ENCODE measurements at places on chromosomes 13 and 19.

GRCh38 chr19:2261438-2262172 lies 5.4 kb upstream of the JSRP1 start:
- DNase-seq: no peak

GRCh38 chr13:46530084-46530935 lies 22.7 kb upstream of the LRCH1 start:
- DNase-seq: no peak

GRCh38 chr13:28621449-28621848 lies 37.5 kb upstream of the POMP start:
- DNase-seq: no peak

DNA sequence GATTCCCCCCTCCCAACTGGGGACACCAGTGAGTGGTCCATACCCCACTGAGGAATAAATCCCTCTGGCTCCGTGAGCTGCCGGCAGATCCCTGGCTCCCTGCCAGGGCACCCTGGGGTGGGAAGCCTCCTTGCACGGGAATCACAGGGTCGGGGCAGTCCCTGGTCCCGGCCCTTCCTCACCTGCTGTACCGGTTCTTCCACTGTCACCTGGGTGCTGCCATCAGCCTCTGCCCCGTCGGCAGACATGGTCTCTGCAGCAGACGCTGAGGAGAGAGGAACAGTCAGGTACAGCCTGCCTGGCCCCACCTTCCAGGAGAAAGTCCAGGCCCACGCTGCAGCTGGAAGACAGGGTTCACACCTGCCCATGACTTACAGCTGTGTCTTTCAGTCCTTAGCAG lies 6.3 kb downstream of the PLIN3 start:
- no peak for DNase-seq

GRCh38 chr13:74210693-74211393 lies 76.6 kb upstream of the KLF12 start:
- DNase-seq: no peak

DNA sequence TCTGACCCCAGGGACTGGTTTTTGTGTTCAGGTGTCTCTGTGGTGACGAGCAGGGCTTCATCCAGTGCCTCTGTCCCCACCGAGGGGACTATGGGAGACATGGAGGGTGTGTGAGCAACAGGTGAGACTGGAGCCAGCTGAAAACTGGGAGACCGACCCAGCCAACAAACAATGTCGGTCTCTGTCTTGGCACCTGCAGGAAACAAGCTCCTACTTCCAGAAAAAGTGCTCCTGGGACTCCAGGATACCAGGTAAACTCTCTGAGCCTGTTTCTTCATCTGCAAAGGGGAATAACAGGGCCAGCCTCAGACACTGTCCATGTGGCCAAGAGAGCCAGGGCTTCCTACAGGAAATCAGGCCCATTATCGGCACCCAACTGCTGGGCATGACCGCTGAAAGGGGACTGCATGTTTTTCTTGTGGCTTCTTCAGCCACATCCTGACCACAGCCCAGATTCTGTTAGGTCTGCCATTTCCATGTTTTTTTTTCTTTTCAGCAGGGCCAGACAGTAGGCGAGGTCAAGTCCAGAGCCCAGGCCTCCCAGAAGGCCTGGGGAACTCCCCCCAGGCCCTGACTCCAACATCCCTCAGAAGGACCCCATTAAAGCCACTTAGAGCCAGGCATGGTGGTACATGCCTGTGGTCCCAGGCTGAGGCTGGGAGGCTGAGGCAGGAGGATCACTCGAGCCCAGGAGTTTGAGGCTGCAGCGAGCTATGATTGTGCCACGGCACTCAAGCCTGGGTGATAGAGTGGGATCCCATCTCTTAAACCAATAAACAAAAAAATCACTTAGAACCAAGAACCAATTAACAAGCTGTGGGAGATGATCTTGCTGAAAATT lies 836 bp upstream of the BST2 start:
- DNase-seq: no peak

- no peak for DNase-seq
Measured at GRCh38 chr13:47017476-47017875, 120.6 kb upstream of the HTR2A start.

DNA sequence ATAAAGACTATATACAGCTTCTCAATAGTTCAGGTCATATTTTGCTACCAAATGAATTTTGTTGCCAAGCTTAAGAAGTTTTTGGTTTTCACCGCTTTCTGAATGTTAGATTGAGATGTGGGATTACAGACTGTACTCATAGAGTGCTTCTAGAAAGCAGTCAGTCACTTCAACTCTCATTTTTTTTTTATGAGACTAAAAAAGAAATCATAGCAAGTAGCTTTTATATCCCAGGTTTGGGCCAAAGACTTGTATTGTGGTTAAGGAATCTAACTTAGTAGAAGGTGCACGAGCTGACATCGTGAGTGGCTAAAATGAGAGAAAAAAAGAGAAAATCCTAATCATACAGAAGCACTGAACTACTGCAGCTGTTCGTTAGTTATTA lies 2.2 kb upstream of the USPL1 start:
- no peak for DNase-seq

DNA sequence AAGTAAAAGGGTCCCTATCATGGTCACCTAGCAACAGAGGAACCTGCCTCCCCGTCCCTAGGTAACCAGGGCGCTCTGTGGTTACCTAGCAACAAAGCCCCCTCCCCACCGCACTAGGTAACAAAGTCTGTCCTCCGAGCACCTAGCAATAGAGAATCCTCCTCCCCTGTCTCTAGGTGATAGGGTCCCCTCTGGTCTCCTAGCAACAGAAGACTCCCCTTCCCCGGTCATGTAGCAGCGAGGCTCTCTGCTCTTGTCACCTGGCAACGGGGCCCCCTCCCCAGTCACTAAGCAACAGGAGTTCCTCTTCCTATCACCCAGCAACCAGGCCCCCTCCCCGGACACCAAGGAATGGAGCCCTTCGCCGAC lies 307 bp downstream of the JOSD2 start:
- DNase-seq: no peak

- DNase-seq: no peak
Measured at GRCh38 chr13:112582263-112582662, 5.7 kb downstream of the TUBGCP3 start.

- no peak for DNase-seq
Measured at GRCh38 chr13:50589651-50590054, 253.8 kb downstream of the DLEU7 start.

DNA sequence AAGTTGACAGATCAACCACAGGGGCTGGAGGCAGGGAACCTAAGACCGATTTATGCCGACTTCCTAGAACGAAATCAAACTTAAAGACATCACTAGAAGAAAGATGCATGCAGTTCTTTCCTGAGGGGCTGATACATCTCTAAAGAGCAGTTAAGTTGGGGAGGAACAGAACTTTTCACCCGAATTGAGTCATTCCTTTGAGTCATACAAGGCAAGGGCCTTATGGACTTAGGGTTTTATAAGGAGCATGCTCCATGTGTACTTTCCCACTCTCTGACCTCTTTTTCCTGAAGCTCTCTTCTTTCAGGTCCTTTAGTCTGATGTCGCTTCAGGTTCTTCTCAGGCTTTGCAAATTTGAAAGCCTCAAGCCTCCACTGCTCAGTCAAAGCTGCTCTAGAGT lies 7.9 kb upstream of the FBXL3 start:
- no peak for DNase-seq

DNA sequence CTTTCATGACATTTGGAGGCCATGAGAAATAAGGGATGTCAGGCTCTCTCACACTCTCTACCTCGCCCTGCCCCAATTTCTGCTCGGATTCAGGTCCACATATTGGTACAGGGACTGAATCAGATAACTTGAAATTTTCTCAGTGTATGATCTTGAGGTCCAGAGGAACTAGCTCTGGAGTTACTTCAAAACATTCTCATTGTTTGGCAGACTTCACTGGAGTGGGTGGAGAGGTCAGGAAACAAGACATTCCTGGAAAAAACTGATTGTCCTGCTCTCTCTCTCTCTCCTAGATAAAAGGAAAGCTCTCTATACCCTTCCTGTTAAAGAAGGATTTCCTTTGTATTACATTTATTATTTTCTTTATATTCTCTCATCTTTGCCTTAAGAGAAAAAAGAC lies 428.1 kb upstream of the DACH1 start:
- DNase-seq: no peak

DNA sequence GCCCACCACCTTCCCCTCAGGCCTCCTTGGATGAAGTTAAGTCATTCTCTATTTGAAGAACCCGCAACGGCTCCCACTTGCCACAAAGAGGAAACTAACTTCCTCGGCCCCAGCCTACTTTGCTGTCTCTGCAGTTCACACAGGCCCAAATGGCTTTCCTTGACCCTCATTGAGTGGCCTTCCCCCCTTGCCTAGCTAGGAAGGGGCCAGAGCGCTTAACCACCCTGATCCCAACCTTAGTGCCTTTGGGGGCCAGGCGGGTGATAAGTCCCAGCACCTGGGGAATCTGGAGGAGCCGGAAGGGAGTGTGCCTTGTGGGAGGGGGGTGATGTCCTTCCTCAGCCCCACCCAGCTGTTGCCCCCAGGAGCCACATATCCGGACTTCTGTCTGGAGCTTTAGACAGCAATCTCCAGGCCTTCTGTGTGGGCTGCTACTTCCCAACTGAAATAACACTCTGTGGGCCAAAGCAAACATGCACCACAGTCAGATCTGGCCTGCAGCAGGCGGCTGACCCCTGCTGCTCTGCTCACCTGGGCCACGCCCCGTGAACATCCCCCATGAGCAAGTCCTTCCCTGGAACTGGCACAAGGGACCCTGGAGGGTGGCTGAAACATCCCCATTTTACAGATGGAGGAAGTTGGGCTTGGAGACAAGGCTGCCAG lies 10.5 kb downstream of the NECTIN2 start:
- DNase-seq: no peak

DNA sequence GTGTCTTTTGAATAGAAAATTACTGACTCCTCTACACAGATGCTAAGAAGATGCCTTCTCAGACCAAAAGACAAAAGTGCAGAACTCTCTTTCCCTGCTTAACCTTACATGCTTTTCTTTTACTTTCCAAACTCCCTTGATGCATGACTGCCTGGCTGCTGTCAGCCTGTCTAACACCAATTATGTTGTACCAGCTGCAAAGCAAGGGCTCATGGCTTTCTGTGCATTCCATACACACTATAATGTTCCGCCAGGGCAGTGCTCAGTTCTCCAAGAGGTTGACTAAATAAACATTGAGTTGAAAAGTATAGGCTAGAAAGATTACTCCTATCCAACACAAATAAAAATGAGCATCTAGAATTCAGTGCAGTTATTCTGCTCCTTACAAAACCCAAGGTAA lies 330.4 kb upstream of the NBEA start:
- DNase-seq: no peak

GRCh38 chr19:40035996-40036395 lies 20.0 kb downstream of the ZNF780B start:
- no peak for DNase-seq

- DNase-seq: no peak
Measured at GRCh38 chr19:19081642-19082151, 17.9 kb downstream of the SLC25A42 start.

GRCh38 chr13:43908156-43909126 lies 28.7 kb downstream of the LACC1 start:
- no peak for DNase-seq

DNA sequence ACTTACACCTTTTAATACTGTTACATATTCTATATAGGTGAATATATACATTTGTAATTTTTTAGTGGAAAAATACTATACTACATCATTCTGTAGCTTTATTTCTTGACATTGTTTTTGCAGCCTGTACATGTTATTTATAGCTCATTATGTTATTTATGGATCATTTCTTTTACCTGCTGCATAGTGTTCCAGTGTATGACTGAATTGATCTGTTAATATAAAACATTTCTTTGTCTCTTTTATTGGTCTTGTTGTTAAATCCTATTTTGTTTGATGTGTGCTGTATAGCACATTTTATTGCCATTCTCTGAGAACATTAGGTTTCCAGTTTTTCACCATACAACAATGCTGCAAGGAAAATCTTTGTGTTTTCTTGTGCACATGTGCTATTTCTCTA lies 2.4 kb downstream of the SETDB2 start:
- DNase-seq: no peak

- DNase-seq: no peak
Measured at GRCh38 chr13:106405731-106406130, 129.7 kb downstream of the EFNB2 start.

DNA sequence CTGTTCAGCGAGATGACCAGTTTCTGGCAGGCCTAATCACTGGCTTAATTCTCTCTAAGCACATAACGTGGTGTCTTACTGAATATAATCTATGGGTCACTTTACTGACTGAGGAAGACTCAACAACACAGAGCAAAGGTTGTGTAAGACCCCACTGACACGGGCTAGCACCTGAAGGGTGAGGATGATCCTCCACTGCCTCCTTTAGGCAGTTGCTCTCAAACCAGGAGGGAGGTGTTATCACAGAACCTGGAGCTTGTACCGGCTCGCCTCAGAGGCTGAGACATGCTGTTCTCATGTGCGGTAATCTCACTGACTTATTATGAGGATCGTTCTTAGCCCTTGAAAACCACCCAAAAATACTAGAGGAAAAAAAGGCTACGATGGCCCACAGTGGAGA lies 28.3 kb downstream of the RCBTB2 start:
- no peak for DNase-seq

DNA sequence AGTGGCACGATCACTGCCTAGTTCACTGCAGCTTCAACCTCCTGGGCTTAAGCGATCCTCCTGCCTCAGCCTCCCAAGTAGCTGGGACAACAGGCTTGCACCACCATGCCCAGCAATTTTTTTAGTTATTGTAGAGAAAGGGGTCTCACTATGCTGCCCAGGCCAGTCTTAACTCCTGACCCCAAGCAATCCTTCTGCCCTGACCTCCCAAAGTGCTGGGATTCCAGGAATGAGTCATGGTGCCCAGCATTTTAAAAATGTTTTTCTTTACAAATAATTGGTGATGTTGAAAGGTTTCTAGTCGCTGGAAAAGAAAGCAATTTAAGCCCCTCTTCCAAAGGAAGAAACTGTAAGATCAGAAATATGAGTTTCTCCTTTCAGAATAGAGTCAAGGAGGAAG lies 19.4 kb downstream of the DYRK1B start:
- DNase-seq: no peak

DNA sequence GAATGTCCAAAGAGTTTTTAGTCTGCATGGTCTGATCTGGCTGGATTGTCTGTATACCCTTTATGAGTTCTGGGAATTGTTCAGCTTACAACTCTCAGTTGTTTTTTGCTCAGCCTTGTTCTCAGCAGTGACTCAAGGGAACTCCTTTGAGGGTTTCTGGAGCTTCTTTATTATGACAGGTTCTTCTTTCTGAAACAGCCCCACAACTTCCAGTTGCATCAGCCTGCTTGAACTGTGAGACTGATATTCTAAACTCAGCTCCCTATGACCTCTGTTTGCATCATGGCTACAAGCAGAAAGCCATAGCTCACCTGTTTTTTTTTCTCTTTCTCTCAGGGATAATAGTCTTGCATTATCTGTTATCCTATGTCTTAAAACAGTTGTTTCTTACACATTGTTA lies 85.0 kb downstream of the TDRD3 start:
- DNase-seq: no peak

DNA sequence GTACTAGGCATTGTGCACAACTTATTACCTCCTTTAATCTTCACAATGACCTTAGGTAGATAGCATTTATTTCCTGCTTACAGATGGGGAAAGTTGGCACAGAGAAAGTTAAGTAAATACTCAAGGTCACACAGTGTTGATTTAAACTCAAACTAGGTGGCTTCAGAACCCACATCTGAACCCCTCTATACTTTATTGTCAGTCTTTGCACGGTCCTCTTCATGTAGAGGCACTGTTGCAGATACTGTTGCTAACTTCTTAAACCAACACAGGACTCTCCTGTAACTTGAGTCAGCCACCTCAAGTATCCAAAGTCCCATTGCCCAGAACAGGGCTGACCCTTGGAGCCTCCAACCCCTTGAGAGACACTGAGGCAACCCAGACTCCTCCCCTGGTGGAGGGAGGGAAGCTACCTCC lies 48.8 kb downstream of the FRY start:
- DNase-seq: no peak

- no peak for DNase-seq
Measured at GRCh38 chr19:11166281-11167142, 10.9 kb upstream of the SPC24 start.

Data from stimulated activated CD8-positive, alpha-beta memory T cell treated with anti-CD3 and anti-CD28 coated beads, Interleukin-15, amount 100 ng/mL, for 4 hours (primary cell).